ENCODE measurements at places on chromosomes 16 and 17.

DNA sequence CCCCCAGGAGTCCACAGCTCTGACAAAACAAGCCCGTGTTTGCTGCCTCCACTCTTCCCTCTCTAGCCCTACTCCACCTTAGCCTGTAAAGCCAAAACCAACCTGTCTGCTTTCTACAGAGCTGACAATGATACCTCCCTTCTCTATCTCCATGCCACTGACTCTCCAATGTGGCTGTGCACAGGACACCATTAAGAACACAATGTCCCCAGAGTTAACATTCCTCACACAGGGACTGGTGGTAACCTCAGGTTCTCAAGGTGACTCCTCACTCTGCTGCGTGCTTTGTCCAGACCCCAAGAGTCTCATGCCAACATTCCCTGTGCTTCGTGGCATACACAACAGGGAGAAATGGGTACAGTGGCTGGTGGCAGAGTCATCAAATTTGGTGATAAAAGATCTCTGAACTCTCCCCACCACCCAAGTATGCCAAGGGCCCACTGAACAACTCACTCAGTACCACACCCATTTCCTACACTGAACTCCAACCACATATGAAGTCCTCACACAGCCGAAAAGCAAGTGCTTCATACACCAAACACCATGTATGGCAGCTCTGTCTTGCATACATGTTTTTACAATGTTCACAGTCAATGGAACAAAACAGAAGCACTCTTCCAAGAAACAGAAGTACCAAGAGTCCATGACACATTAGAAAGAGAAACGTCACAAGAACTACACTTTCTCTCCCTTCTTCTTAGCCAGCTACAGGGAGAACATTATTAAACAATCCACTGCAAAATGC lies 21.1 kb downstream of the CSNK2A2 start:
- DNase-seq, result no peak

GRCh38 chr17:72976971-72977770 lies 115.3 kb downstream of the SLC39A11 start:
- DNase-seq, result no peak

- DNase-seq, result no peak
Observed at GRCh38 chr17:26731005-26731921, 562.7 kb upstream of the WSB1 start.

- DNase-seq, result no peak
Observed at GRCh38 chr16:19705843-19706242, 12.2 kb downstream of the KNOP1 start.

DNA sequence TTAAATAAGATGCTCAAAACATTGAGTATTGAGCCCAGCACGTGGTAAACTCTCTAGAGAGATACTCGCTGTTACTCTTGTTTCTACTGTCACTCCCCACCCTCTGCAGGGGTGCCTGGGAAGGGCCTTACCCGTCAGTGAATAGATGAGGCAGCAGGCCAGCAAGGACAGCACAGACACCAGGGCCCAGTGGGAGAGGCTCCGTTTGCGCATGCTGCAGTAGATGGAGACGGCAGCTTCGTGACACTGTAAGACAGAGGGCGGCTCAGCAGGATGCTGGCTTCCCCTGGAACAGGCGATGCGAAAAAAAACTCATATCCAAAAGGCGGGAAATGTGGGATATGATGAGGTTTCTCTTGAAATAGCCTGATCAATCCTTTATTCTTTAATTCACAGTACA lies 20.0 kb downstream of the SLC38A8 start:
- no peak for DNase-seq

GRCh38 chr17:15912416-15912955 lies 32.4 kb upstream of the ADORA2B start:
- no peak for DNase-seq

DNA sequence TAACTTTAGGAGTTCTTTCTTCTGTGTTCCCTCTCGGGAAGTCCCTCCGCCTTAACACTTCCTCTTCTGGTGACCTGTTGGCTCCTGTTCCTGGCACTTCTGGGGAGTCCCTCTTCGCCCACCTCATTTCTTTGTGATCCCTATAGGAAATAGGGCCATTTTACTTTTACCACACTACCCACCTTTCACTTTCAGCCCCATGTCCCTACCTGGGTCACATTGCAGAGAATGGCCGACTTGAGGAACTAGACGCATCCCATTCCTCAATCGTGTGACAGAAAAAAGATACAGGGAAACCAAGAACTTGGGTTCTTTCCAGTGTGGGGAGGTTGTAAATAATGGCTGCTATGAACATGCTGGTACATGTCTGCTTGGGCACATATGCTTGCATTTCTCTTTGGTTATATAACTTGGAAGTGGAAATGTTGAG lies 6.6 kb downstream of the IL21R start:
- no peak for DNase-seq

- no peak for DNase-seq
Observed at GRCh38 chr17:16287563-16288027, 65.7 kb downstream of the CENPV start.
